ENCODE measurements at places on chromosomes 6 and 20.

DNA sequence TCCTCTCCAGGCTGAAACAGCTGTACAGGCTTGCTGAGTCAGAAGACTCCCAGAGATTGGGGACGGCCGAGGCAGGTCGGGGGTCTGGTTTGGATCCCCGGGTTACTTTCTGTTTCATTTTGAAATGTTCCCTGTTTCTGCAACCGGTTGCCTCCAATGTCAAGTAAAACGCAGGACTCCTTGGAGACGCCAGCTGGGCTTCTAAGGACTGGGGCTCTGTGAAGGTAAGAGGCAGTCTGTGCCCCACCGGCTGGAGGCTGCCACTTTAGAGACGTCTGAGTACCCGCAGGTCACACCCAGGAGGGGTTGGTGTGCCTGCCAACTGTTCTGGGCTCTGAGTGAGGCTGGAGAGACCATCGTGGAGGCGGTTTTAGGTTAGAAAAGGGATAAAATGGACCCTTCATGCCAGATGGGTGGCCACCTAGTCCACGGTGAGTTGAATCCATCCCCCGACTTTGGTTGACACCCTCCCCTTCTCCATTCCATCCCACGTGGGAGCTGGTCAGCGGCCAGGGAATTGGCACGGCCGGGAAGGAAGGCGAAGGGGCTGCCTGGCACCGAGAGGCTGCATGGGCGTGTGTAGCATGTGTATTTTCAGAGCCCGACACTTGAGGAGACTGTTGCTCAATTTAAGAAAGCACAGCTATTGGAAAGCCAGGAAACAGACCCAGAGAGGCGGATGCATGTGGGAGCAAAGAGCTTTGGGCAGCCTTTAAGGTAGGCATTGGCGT is 240.9 kb downstream of the PHACTR1 start:
- DNase-seq, result peak; percentile 11

GRCh38 chr6:95169775-95170174 is 407.6 kb upstream of the MANEA start:
- DNase-seq, result no peak

DNA sequence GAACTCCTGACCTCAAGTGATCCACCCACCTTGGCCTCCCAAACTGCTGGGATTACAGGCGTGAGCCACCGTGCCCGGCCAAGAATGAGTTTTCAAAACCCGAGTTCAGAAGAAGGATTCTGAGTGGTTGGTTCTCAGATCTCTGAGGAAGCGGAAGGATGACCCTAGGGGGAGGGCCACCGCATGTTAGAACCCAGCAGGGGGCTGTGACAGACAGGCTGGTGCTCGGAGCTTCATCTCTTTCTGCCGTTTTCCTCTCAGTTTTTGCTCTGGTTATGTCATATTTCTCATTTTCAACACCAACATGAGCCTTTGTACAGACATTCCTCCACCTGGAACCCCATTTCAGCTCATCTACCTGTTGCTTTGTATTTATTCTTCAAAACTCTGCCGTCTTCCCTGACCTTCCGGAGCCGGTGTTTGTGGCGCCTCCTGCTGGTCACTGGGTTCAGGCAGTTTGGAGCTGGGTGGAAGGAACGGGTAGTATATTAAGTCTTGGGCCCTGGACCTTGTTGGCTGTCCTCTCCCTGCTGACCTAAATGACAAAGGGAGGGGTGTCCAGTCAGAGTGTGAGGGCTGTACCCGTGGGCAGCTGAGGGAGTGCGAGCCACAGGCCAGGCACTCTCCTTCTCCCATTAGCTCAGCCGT is at the start of gene DEFB123:
DEFB123 (plus strand) TSS at position 621 of the 648 bp plus-strand sequence. CDS start 67 bp downstream, outside the sequence.
- DNase-seq, result no peak

- DNase-seq, result no peak
Measured at GRCh38 chr6:100460650-100461204, 4.0 kb downstream of the SIM1 start.

- DNase-seq, result no peak
Measured at GRCh38 chr6:93272896-93273295, 146.5 kb downstream of the EPHA7 start.

DNA sequence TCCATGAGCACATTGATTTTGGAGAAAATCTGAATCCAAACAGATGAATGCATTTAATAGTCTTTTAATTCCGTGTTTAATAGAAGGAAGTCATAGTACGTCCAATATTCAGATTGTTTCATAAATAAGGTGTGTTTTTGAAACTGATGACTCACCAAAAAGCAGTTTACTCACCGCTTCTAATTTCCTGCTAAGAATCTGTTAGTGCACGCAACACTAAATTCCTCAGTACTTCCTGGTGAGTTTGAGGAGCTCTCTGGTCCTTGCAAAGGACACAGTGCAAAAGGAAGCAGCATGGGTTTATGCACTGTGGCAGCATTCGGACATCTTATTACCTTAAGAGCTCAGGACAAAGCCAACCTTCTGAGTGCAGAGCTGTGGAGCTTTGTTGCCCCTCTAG is 2.3 kb upstream of the ADGRF1 start:
- DNase-seq, result no peak

DNA sequence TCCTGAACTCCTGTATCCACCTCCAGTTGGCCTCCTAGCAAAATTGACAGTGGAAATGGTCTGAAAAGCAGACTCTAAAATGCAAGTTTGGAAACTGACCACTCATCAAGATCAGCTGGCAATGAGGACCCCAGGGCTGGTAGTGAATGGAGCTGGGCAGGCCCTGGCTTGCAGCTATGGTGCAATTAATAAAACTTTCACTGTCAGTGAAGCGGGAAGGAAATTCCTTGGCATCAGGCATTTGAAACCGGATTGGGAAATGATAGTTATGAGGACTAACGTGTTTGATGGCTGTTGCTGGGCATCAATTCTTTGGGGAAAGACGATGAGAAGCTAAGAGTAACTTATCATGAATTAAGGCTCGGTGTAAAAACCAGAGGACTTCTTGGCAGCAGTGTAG is 19.1 kb downstream of the SIRPB1 start:
- no peak for DNase-seq

DNA sequence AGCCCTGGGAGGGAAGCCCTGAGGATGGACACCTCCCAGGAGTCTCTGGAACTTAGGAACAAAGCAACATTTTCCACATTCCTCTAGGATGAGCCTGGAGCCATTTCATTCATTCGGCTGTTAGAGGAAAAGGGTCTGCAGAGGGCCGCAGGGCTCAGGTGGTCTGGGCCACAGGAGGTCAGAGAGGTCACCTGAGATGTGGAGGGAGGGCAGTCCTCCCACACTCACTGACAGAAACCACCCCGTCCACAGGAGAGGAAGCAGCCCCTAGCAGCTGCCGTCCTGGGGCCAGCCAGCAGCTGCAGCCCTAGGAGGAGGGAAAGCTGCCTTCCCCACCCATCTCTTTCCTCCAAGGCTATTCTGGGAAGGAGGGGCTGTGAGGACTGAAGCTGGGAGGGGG is 207.0 kb downstream of the CDC5L start:
- no peak for DNase-seq

DNA sequence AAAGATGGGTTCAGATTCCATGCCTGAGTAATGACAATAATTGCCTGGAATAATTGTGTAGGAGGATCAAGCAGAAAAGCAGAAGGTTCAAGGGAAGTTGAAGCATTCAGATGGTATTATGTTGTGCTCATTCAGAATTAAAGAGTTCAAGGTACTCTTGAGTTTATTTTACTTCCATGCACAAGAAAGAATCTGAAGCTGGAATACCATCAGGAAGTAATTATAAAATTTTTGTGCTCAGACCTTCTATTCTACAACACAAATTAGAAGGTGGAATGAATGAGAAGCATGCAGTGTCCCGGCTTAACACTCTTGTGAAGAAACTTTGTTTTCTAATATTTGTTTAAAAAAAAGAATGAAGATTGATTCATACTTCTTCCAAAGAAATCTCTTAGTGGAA is 139.4 kb upstream of the ENPP5 start:
- no peak for DNase-seq

DNA sequence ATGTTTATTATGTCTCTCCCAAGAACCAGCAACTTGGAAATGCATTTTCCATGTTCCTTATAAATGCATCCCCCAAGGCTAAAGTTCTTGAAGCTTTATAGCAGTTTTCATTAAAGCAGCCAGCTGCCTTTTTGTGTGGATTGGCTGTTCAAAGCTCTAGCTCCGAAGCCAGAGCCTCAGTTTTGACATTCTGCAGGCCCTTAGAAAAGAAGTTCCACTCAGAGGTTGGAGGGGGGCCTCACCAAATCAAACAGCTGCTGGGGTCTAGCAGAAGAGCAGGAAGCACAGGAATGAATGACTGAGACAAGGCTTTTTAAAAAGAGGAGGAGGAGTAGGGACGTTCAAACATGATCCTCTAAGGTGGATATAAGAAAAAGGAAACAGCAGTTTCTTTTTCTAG is 4.2 kb upstream of the POU3F2 start:
- DNase-seq, result no peak

- peak; percentile 43 for DNase-seq
Measured at GRCh38 chr6:130018744-130019325, 454 bp downstream of the L3MBTL3 start.

- DNase-seq, result no peak
Measured at GRCh38 chr20:51029963-51030920, 7.3 kb upstream of the KCNG1 start.

DNA sequence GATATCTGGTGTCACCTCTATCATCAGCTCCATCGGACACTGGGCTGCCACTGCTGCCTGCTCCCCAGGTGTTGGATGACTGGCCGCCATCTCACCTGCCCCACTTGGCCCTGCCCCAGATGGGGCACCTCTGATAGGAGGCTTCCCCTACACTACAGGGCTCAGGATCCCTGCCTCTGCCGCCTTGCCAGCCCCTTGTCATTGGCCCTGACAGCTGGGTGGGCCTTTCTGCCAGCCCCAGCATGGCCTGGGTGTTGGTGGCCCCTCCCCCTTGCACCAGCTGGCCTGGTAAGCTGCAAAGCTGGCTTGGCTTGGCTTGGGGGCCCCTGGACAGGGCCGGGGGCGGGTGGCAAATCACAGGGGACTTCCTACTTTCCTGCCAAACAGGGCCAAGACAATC is 10.6 kb downstream of the PACSIN1 start:
- DNase-seq, result no peak

DNA sequence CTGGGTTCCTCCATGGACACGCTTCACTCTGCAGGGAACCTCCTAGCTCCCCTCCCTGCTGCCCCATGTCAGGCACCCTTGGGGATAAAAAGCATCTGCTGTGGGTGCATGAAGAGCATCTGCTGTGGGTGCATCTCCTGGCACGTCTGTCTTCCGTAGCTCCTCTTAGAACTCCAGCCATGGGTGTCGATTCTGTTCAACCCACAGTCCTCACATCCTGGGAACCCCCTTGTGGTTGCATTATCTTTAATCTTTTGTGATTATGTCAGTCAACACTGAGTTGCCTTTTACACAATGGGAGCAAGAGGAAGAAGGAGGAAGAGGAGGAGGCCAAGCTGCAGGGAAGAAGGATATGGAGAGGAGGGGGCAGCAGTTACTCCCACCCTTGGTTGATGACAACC is 24.1 kb upstream of the CCR6 start:
- DNase-seq, result no peak

DNA sequence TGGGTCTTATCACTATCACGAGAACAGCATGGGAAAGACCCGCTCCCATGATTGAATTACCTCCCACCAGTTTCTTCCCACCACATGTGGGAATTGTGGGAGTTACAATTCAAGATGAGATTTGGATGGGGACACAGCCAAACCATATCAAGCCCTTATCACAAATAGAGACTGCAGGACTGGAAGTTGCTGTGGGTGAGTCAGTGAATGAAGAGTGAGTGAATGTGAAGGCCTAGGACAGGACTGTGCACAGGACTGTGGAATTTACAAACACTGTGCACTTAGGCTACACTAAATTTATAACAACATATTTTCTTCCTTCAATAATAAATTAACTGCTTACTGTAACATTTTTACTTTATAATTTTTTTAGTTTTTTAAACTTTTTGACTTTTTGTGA is 30.2 kb upstream of the BCAS1 start:
- no peak for DNase-seq

- DNase-seq, result no peak
Measured at GRCh38 chr6:14335071-14335470, 217.5 kb downstream of the CD83 start.

DNA sequence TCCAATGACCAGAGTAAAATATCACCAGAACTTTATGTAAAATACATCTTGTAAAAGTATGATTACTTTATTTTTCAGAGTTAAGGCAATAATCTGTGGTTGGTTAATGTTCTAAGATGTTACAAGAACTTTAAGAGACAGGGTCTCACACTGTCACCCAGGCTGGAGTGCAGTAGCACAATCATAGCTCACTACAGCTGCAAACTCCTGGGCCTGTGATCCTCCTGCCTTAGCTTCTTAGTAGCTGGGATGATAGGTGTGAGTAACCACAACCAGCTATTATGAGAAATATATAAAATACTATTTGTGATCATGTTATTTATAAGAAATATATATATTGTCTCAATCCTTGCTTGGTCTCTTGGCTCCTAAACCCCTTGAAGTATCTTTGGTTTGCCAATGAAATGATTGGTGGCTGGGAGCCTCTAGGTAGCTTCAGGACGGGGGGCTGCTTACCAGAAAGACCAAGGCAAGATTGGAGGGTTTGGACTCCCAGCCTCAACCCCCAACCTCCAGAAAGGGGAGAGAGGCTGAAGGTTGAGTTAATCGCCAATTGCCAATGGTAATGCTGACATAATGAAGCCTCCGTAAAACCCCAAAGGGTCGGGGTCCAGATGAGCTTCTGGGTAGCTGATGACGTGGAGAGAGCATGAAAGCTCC is 15.4 kb downstream of the SOD2 start:
- no peak for DNase-seq

GRCh38 chr6:84763886-84764331 is 489 bp downstream of the TBX18 start:
- DNase-seq, result no peak

GRCh38 chr20:50037123-50037522 is 54.3 kb downstream of the SNAI1 start:
- DNase-seq, result no peak

- DNase-seq, result no peak
Measured at GRCh38 chr6:37134036-37134395, 35.9 kb upstream of the PIM1 start.

DNA sequence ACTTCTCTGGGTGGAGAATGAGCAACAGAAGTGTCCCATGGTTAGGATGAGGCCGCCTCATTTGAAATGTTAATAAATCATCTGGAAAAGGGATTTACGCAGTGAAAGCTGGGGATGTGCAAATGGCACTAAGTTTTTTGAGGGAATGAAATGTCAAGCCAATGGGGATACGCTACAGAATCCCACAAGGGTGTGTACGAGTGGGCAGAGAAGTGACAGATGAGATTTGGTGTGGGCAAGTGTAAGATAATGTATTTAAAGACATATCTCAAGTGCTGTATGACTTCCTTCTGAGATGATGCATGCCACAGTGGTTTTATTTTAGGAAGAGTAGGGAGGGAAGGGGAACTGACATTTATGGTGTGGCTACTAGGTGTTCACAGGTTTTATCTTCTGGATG is 100.6 kb downstream of the LRFN2 start:
- DNase-seq, result no peak

GRCh38 chr6:50369996-50370395 is 320.3 kb upstream of the DEFB112 start:
- DNase-seq, result no peak
